ENCODE measurements at places on chromosomes 16 and 17.
A peak's percentile ranks its signal among the peaks of the same experiment; 100 is the strongest.

DNA sequence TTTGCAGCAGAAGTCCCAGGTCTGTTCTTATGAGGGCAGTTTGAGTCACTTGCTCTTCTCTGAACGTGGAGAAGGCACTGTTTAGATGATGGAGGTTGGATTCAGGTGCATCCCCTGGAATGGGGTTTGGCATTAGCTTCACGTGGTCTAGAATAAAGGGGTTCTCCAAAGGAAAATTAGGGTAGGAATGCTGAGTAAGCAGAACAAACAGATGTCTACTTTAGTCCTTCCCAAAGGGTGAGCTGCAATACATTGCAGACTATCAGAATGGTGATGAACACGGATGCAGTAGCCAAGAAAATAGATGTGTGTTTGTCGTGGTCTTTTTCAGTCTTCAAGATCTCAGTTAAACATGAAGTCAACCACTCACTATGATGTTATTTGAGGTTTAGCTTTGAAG is 3.3 kb upstream of the CBLN1 start:
- no peak for DNase-seq

DNA sequence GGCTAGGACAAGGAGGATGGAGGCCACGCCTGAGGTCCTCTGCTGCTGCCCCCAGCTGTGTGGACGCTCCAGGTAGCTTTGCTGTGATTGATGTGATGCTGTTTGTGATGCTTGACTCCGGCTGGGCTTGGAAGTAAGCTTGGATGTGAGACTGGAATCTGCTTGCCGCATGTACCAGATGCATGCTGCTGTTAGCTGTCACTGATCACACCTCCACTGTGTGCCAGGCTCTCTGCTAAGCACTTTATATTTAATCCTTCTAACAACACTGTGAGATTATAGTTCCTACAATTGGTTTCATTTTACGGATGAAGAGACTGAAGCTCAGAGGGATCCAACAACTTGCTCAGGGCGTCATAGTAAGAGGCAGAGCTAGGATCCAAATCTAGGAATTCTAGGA is 23.5 kb downstream of the SNX29 start:
- no peak for DNase-seq

DNA sequence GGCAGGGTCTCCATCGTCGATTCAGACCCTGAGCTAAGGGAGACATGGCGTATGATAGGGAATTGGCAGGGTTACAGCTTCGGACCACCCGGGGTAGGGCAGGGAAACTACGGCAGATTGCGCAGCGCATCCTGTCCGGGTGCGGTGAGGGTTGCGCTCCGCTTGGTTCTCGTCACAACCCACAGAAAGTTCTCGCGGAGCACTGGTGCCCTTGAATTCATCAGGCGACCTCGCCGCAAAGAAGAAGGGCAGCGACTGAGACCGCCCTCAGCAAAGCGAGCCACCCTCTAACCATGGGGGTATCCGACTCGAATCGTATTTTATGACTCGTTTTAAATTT is 1.2 kb downstream of the HS3ST3B1 start:
- DNase-seq = no peak

GRCh38 chr17:57415751-57416207 is 159.5 kb downstream of the MSI2 start:
- DNase-seq = no peak

DNA sequence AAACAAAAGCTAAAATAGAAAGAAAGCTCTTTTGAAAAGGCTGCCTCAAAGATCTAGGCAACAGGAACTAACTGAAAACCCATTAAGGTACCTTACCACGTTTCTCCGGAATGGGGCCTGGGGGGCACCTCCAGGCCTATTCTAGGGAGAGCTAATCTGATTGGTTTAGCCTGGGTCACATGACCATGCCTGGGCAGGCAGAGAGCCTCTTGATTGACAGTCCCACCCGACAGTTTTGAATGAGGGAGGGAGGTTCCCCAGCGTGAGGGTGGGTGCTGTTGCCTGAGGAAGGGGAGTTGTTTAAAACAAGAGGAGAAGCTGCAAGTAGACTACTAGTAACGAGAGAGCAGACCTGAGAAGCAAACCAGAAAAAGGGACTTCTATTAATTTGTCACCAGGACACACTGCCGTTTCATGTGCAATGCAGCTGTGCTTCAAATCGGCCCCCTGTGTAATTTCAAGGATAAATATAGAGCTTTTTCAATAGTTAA is 143.4 kb upstream of the HS3ST2 start:
- DNase-seq = peak; percentile 29

DNA sequence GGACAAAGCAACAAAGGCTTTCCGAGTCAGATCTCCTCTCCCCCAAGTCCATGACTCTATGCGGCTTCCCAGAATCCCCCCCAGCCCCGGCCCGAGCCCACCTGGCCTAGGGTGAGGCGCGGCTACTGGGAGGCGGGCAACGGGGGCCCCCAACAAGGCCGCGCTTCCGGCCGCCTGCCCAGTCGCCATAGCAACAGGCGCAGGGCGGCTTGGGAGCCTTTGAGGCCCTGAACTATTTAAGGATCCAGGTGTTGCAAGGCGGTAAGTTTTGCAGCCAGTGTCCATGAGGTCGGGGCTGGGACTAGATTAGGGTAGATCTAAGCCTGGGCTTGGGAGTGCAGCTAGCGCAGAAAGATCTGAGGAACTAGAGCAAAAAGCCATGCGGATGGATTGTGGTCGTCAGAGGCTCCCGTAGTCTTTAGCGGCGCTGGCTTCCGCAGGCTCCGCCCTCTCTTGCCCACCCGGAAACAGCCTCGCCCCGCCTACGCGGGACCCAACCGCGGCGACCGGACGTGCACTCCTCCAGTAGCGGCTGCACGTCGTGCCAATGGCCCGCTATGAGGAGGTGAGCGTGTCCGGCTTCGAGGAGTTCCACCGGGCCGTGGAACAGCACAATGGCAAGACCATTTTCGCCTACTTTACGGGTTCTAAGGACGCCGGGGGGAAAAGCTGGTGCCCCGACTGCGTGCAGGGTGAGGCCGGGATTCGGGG is at the start of the genes KIAA0753 and TXNDC17:
KIAA0753 (minus strand) TSS at position 176 of the 711 bp plus-strand sequence. CDS start 5,608 bp downstream, outside the sequence.
TXNDC17 (plus strand) TSS at position 525 of the 711 bp plus-strand sequence; CDS start at position 548, 23 bp downstream.
- peak; percentile 88 for DNase-seq

- no peak for DNase-seq
Observed at GRCh38 chr16:28597692-28598261, 927 bp upstream of the SULT1A2 start.

GRCh38 chr16:10180771-10181163 is 1.5 kb downstream of the GRIN2A start:
- no peak for DNase-seq

GRCh38 chr17:48125829-48126531 is 18.4 kb downstream of the SNX11 start:
- no peak for DNase-seq

- DNase-seq = no peak
Observed at GRCh38 chr16:25172831-25173230, 43.9 kb upstream of the AQP8 start.

DNA sequence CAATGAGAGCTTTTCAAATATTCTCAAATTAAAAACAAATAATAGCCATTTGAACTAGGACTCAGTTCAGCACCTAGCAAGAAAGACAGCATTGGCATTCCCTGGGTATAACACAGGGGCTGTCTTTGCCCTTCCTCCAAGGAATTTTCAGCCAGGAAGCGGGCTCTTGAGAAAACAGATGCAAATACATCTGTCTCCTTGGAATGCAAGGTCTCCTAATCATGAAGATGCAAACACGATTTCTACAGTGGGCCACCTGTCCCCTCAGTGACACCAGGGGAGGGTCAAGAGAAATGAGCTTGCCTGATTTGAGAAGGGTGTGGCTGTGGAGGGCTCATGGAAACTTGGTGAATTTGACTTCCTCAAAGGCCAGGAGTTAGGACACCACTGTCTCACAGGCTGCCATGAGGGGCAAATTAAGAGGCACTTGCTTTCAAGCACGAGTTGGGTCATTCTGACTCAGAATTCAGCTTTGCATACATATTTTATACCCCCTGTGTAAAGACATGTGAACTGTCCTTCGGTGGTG is 24.5 kb upstream of the SUPT4H1 start:
- DNase-seq = no peak

- DNase-seq = no peak
Observed at GRCh38 chr17:10278218-10278617, 79.8 kb upstream of the GAS7 start.

All from hematopoietic multipotent progenitor cell treated with erythropoietin and hydrocortisone succinate and interleukin-3 and kit ligand, for 15 days (in vitro differentiated cells).